ENCODE measurements at places on chromosomes 5 and 9. TPM values are rescaled to one million over a fixed set of nuclear protein-coding genes. Genes with fewer than 3 reads are reported as not detected.

The BASP1 gene
- total RNA-seq: 1.8 TPM

The PCDHA9 gene
- total RNA-seq: not detected

The LRRC70 gene
- 0.86 TPM for total RNA-seq

The ANXA2R gene
- total RNA-seq: 10.0 TPM

- no peaks in the 10 kb centered on the region for H3K36me3 ChIP-seq
- H3K4me3 ChIP-seq: no peak overlapping the region
Observed at GRCh38 chr9:130756037-130756436, 62.5 kb downstream of the EXOSC2 start.

DNA sequence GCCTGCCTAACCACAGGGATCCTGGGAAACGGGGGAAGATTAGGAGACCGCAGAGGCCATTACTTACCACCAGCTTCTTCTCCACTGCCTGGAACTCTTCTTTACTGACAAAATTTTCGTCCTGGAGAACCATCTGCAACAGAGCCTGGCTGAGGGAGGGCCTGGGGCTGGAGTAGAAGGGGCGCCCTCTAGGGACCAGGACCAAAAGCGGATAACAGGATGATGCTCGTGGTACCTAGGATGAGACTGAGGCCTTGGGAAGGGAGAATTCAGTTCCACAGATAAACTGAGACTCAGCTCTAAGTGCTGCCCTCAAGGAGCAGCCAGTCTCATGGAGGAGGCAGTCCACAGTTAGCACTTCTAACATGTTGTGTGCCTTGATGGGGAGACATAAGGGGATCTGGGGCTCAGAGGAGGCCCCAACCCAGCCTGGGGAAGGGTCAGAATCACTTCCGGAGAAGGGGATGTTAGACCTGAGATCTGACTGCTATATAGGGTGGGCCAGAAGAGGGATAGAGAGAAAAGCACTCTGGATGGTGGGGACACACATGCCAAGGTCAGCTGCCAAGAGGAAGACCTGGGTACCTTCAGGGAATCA is 1.2 kb downstream of the SPATA24 start:
- H3K4me3 ChIP-seq: peak overlapping the region; percentile 89
- DNase-seq: no peak
- H3K27ac ChIP-seq: peak overlapping the region; percentile 97
- no peaks in the 10 kb centered on the region for H3K27me3 ChIP-seq

DNA sequence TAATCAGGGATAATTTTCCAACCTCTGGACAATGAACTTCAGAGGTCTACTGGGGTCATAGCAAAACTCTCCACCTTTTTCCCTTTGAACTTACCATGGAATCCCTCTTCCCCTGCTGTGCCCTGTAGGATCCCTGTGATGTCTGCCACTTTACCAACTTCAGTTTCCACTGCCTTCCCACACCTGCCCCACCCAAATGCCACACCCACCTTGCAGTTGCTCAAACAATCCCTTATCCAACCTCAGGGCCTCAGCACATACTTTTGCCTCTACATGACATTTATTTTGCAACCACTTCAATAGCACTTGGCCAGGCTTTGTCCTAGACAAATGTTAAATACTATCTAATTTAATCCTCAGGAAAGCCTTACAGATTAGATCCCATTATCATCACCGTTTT is 463.7 kb upstream of the WWC1 start:
- no peak overlapping the region for H3K27ac ChIP-seq
- no peaks in the 10 kb centered on the region for H3K27me3 ChIP-seq
- no peak for DNase-seq
- no peaks in the 10 kb centered on the region for H3K4me1 ChIP-seq

GRCh38 chr5:152331718-152332117 is 73.4 kb downstream of the NMUR2 start:
- H3K4me1 ChIP-seq: no peaks in the 10 kb centered on the region
- H3K4me3 ChIP-seq: no peak overlapping the region
- no peak for DNase-seq
- no peaks in the 10 kb centered on the region for H3K36me3 ChIP-seq

DNA sequence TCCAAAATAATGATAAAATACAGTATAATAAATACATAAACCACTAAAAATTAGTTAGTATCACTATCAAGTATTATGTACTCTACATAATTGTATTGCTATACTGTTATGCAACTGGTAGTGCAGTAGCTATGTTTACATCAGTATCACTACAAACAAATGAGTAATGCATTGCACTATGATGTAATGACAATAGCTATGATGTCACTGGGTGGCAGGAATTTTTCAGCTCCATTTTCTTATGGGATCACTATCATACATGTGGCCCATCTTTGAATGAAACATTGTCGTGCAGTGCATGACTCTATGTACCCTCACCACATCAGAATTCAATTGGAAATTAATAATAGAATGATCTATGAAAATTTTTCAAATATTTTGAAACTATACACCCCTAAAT is 201.3 kb downstream of the MPDZ start:
- H3K4me3 ChIP-seq: no peak overlapping the region
- no peaks in the 10 kb centered on the region for H3K27me3 ChIP-seq
- no peaks in the 10 kb centered on the region for H3K4me1 ChIP-seq
- no peak overlapping the region for H3K27ac ChIP-seq

DNA sequence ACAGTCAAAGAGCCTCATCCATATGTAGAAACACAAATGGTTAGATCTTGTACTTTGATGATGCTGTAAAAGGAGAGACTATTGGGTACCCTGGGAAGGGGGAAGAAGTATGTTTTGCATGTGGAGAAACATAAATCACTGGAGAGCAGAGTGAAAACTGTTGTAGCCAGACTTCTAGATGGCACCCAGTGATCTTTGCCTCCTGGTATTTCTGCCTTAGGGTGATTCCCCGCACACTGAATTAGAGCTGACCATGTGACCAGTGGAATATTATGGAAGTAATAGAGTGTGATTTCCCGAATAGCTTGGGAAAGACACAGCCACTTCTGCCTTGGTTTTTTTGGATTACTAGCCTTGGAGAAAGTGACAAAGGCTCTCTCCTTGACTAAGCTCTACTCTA is 174.3 kb downstream of the LPAR1 start:
- H3K36me3 ChIP-seq: peaks cover 3% of the 10 kb centered on the region
- no peak for DNase-seq
- no peak overlapping the region for H3K4me3 ChIP-seq
- no peak overlapping the region for H3K27ac ChIP-seq
- no peaks in the 10 kb centered on the region for H3K27me3 ChIP-seq

GRCh38 chr5:156402387-156402921 is 75.5 kb downstream of the SGCD start:
- H3K4me1 ChIP-seq: peaks cover 18% of the 10 kb centered on the region
- peak overlapping the region; percentile 14 for H3K27ac ChIP-seq

DNA sequence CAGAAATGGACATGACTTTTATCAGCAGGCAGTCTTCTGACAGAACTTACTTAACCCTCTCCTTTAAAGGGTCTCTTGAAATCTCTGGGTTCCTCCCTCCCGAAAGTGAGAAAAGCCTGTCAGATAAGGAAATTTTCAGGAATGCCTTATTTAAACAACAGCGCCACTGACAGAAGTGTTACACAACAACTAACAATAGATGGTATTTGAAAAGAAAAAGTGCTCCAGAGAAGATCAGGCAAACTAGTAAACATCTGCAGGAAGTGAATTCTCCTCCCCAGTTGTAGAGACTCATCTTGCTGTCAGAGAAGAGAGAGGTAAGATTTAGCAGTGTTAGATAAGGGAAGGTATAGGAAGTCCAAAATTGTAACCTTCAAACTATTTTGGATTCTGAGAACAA is 107.2 kb upstream of the NFIL3 start:
- peaks cover 36% of the 10 kb centered on the region for H3K27me3 ChIP-seq
- H3K4me1 ChIP-seq: no peaks in the 10 kb centered on the region
- no peak overlapping the region for H3K27ac ChIP-seq

GRCh38 chr5:122942164-122942914 is 94.2 kb downstream of the PPIC start:
- DNase-seq: no peak
- no peak overlapping the region for H3K4me3 ChIP-seq
- no peaks in the 10 kb centered on the region for H3K4me1 ChIP-seq
- no peaks in the 10 kb centered on the region for H3K27me3 ChIP-seq
- no peaks in the 10 kb centered on the region for H3K36me3 ChIP-seq

GRCh38 chr9:108972186-108972585 is 38.0 kb downstream of the ABITRAM start:
- no peaks in the 10 kb centered on the region for H3K27me3 ChIP-seq
- H3K36me3 ChIP-seq: peaks cover 8% of the 10 kb centered on the region
- no peak overlapping the region for H3K4me3 ChIP-seq
- no peaks in the 10 kb centered on the region for H3K4me1 ChIP-seq
- H3K27ac ChIP-seq: no peak overlapping the region

DNA sequence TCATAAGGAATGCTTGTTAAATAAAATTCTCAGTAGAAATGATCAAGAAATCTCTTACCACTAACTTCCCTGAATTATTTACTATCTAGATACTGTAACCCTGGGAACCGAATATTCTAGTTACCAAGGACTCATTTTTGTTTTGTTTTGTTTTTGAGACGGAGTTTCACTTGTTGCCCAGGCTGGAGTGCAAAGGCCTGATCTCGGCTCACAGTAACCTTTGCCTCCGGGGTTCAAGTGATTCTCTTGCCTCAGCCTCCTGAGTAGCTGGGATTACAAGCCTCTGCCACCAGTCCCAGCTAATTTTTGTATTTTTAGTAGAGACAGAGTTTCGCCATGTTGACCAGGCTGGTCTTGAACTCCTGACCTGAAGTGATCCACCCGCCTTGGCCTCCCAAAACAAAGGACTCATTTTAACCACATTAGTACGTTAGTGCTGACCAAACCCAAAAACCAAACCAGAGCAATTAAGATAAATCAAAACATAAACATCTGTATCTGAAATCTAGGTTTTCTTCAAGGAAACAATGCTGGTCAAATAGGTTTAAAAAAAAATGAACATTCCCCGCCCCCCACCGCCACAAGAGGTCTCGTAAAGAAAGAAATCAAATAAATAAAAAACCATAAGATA is 3.7 kb downstream of the TXN start:
- H3K27me3 ChIP-seq: no peaks in the 10 kb centered on the region
- peak overlapping the region; percentile 91 for H3K27ac ChIP-seq
- peaks cover 57% of the 10 kb centered on the region for H3K4me1 ChIP-seq
